ENCODE measurements at places on chromosomes 7 and 10.
A peak's percentile ranks its signal among the peaks of the same experiment; 100 is the strongest.

- no peak for DNase-seq
These were observed 137.0 kb upstream of the RET start for GRCh38 chr10:42939685-42940366.

- no peak for DNase-seq
These were observed 41.7 kb upstream of the CALD1 start for GRCh38 chr7:134737566-134738345.

GRCh38 chr10:112002206-112002605 is 181.4 kb downstream of the GPAM start:
- no peak for DNase-seq

- no peak for DNase-seq
These were observed 542.3 kb upstream of the MBL2 start for GRCh38 chr10:53314876-53315275.

GRCh38 chr7:111736552-111736874 is 174.2 kb upstream of the IMMP2L start:
- no peak for DNase-seq

- no peak for DNase-seq
These were observed 12.5 kb downstream of the ADD3 start for GRCh38 chr10:110020265-110020664.

DNA sequence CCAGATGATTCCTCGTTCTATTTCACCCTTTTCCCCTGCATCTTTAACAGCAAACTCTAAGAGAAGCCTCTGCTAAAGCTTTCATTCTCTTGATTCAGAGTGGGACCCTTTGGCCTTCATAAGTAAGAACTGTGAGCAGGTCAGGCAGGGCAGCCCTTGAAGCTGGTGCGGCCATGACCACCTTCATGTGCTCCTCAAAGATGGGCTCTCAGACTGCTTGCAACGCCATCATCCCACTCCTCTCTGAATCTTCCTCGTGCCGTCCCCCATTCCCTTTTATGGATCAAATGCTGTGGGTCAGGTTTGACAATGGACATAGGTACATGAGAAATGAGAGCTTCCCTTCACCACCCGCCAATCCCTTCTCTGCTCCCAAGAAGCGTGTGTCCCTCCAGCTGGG is 207.4 kb downstream of the TCF7L2 start:
- no peak for DNase-seq

- peak; percentile 45 for DNase-seq
These were observed at the start of gene EBF3 for GRCh38 chr10:129963641-129964501. Gene EBF3, minus strand, starts transcription at chr10:129964274. Its CDS starts 506 bp downstream, at chr10:129963768.

- DNase-seq, result no peak
These were observed 54.4 kb downstream of the ARMH3 start for GRCh38 chr10:102001435-102002068.
